ENCODE measurements at places on chromosomes 5 and 9. TPM values are rescaled to one million over a fixed set of nuclear protein-coding genes. Genes with fewer than 3 reads are reported as not detected.

Gene BSPRY
- total RNA-seq = 0.19 TPM

Gene SLC34A3
- total RNA-seq = not detected

Gene CRAT
- total RNA-seq = 65.7 TPM

Gene CRHBP
- total RNA-seq = 4.9 TPM

Gene SPAG8
- 0.61 TPM for total RNA-seq
